RPMI7951 (cell line): ENCODE measurements at places on chromosomes 1 and 21. TPM values are rescaled to one million over a fixed set of nuclear protein-coding genes. Genes with fewer than 3 reads are reported as not detected.

- DNase-seq, result peak; percentile 5
Measured at GRCh38 chr1:12320486-12320885, 90.7 kb downstream of the VPS13D start.

DNA sequence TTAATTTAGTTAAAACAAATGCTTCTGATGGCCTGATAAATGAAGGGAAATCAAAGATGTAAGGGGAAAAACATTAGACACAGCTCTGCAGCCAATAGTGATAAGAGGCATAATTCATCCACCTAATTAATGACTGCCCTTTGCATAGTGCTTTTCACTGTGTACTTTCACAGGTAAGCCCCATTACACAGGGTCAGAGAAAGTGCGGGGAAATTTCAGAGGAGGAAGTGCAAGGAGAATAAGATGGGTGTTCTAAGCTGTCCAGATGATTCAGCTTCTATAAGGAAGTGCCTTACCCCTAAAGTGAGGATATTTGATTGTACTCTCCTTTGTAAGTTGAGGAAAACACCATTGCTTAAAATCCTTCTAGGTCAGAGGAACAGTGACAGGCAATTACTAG, 88.0 kb downstream of the NR5A2 start:
- DNase-seq, result no peak

- DNase-seq, result no peak
Measured at GRCh38 chr1:155847823-155848529, 9.0 kb downstream of the GON4L start.

GRCh38 chr1:206951318-206952100, 5.2 kb upstream of the PIGR start:
- DNase-seq, result no peak

TRPM2 gene
- 6.7 and 10.4 TPM in 2 replicates for total RNA-seq

DNA sequence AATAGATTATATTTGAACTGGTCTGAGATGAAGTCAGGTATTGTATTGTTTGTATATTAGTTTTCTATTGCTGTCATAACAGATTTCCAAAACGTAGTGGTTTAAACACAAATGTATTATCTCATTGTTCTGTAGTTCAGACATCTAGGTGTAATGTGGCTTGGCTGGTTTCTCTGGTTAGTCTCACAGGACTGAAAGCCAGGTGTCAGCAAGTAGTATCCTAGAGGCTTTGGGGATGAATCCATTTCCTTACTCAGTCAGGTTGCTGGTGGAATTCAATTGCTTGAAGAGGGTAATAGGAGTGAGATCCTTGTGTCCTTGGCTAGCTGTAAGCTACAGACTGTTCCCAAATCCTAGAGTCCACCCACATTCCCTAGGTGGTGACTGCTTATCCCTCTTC, 675.8 kb downstream of the NCAM2 start:
- DNase-seq, result no peak

DNA sequence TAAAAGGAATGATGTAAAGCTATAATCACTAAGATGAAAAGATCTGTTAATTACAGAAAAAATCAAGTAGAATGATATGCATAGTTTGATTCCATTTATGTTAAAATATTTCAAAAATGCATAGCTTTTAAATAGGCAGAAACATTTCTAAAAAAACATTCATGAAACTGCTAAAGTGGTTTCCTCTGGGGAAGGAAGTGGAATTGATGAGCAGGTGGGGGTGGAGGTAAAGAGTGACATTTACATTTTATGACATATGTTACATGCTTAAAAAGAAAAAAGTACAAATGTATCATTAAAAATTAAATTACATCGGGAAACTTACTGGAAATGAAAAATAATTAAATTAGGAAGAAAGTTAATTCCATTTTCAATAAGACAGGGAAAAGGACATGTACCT, 42.8 kb upstream of the JAK1 start:
- no peak for DNase-seq

GRCh38 chr21:32108566-32108965, 170.3 kb downstream of the MIS18A start:
- no peak for DNase-seq

LEPR gene
- total RNA-seq, result 8.5 and 10.9 TPM in 2 replicates

DNA sequence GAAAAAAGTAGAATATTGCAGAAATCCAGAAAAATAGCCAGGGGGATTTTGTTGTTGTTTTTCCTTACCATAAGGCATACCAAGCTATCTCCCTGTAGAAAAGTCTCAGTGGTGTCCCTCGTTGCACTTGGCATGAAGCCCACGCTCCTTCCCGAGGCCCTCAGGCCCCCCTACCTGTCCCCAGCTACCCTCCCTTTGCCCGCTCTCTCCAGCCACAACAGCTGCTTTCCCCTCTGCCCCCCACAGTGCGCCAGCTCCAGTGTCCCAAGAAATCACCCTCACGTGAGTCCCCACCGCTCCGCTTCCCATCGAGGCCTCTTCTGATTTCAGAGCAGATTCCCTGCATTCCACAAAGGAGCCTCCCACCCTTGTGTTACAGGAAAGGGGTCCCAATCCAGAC, 8.4 kb downstream of the AGTRAP start:
- DNase-seq, result no peak
